ENCODE measurements at places on chromosomes 1 and 21.

DNA sequence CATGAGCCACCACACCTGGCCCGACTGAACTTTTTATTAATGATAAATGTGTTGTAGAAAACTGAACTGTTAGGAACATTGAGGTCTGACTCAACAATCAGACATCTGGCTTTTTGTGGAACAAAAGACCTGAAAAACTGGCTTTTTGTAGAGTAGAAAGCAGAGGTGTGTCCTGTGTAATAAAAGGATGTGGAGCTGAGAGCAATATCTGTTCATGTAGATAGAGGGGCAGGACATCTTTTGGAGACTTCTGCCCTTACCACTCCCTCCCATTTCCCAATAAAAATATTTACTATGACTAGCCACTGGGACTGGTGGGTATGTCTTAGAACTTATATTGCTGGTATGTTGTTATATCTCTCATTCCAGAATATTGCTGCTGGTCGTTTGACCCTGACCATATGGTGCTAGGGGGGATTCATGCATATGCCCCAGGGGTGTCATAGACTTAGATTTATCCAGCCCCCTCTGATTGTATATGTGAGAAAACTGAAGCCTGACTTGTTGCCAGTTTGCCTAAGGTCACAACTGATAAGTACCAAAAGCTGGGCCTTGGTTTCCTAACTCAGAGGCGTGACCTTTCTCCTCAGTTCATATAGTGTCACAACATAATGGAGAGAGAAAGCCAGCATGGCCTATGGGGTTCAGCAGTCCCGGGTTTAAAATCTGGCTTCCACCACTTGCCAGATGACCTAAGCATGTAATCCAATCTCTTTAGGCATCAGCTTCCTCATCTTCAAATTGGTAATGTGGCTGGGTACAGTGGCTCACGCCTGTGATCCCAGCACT, 33.5 kb upstream of the PIGV start:
- no peak for DNase-seq

DNA sequence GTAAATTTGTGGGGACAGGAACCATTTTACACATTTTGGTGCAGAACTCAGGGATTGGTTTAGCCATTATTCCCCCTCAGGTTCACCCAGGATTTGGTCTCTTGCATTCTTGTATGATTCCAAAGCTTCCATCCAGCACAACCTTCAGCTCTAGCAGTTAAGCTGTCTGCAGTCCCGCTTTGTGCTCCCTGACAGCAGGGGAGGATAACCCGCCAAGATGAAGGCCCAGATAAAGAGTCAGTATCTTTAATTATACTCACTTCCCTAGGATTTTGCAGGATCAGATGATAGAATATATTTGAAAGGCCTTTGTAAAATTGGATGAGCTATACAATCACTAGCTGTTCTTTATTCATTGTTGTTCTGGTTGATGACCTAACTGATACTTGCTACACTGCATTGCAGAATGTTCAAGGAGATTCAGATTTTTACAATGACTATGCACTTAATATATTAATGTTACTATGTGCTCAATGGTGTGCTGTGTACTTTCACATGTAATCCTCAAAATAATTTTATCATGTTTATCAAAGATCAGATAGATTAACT, 49.8 kb downstream of the SLC16A1 start:
- no peak for DNase-seq

DNA sequence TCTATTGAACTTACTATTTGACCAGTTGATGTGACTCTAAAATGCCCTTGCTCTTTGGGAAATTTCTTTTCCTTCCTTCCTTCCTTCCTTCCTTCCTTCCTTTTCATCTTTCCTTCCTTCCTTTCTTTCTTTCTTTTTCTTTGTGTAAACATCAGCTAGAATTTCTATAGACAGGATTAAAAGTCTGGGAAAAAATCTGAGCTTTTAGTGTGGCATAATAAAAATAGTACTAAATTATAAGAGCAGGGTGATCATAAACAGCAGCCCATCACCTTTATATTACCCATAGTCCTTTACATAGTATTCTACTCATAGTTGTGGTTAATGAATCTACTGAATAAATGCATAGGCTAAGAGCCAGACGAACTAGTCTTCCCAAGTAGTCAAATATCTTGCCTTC, 281.0 kb upstream of the DAB1 start:
- no peak for DNase-seq

- DNase-seq = no peak
These were observed 21.5 kb upstream of the NHLH2 start for GRCh38 chr1:115862403-115862802.

- DNase-seq = no peak
These were observed 195.3 kb downstream of the BRINP2 start for GRCh38 chr1:177366091-177366490.

GRCh38 chr1:117857418-117857817, 72.0 kb downstream of the GDAP2 start:
- DNase-seq = no peak
